ENCODE measurements at places on chromosomes 12 and 14. TPM values are rescaled to one million over a fixed set of nuclear protein-coding genes. Genes with fewer than 3 reads are reported as not detected.

NDRG2 gene
- total RNA-seq = 84.5 TPM

MGAT4C gene
- total RNA-seq = 12.1 TPM

ZC2HC1C gene
- total RNA-seq = 1.5 TPM

LRRC10 gene
- not detected for total RNA-seq

STYK1 gene
- 5.0 TPM for total RNA-seq

GSC gene
- total RNA-seq = 0.79 TPM

OR6C68 gene
- not detected for total RNA-seq

LRCOL1 gene
- not detected for total RNA-seq

CNOT2 gene
- 296 TPM for total RNA-seq

RAD9B gene
- 2.1 TPM for total RNA-seq

LRTM2 gene
- not detected for total RNA-seq

SDR9C7 gene
- not detected for total RNA-seq

PELI2 gene
- total RNA-seq = 15.9 TPM

TAS2R9 gene
- 0.37 TPM for total RNA-seq

SLC38A4 gene
- total RNA-seq = 8.8 TPM

PRIMA1 gene
- 1.3 TPM for total RNA-seq

CD163L1 gene
- total RNA-seq = 7.3 TPM

OTUB2 gene
- 2.0 TPM for total RNA-seq

SLC5A8 gene
- total RNA-seq = 0.42 TPM

NAV3 gene
- 97.2 TPM for total RNA-seq
